ELF-1 (cell line): ENCODE measurements at places on chromosomes 11 and 22.

DNA sequence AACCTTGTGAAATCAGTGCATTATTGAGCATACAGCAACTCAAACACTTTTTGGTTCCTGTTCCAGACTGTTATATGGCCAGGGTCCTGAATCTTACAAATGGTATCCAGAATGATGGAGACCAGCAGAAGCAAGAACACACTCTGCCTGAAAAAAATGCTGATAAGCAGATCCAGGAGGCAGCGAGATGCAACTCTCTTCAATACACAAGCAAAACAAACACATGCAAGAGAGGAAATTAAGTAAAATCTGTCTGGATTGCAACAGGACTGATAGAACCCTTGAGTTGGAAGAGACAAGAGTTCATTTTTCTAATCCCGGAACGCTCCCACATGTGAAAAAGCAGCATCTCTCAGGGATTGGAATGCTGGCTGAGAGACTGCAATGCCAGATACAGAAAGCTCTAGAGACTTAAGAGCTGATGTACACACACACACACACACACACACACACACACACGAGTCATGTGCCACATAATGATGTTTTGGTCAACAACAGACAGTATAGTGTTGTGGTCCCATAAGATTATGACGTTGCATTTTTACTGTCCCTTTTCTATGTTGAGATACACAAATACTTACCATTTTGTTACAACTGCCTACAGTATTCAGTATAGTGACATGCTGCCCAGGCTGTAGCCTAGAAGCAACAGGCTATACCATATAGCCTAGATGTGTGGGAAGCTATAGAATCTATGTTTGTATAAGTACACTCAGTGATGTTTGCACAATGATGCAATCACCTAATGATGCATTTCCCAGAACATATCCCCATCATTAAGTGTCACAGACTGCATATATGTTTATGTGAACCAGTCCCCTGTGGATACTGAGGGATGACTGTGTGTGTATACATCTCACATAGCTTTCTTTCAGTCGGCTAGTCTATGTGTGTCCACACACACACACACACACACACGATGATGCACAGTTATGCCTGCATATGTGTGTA is 406.6 kb downstream of the LARGE1 start:
- no peak for DNase-seq

DNA sequence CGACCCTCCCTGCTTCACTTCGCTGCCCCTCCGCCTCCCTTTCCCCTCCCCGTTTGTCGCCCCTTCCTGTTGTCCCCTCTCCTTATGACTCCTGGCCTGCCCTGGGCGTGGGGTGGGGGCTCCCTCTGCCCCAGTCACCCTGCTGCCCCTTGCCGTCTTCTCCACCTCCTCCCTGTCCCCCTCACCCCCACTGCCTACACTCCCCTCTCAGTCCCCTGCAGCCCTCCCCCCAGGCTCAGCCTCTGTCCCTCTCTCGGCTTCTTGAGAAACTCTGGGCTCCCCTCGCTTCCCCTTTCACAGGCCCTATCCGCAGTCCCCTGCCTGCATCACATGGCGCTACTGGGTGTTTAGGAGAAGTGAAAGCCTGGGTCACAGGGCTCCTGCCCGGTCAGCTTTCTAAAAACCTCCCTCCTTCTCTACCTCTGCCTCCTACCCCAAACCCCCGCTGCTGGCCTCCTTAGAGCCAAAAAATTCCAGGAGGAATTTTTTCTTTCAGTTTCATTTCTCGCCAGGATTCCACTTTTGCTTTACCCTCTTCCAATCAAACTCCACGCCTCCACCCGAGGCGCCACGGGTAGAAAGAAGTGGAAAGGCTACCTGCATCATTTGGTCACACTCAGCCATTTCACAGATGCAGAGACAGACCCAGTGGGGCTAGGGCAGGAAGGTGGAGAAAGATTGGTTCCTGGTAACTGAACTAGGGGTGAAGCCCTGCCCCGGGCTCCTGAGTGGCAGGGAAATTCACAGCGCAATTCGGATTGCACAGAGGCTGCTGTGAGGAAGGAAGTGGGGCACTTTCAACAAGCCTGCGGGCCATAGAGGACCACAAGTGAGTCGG is at the start of gene SLC15A3:
Gene SLC15A3 (minus strand): TSS at position 273 of the 838 bp plus-strand sequence. CDS start 625 bp downstream, outside the sequence.
- peak; percentile 18 for DNase-seq

- no peak for DNase-seq
These were observed 16.1 kb downstream of the RRAS2 start for GRCh38 chr11:14342906-14343305.

- DNase-seq: peak; percentile 69
These were observed 3.4 kb downstream of the CD82 start for GRCh38 chr11:44568658-44569473.

DNA sequence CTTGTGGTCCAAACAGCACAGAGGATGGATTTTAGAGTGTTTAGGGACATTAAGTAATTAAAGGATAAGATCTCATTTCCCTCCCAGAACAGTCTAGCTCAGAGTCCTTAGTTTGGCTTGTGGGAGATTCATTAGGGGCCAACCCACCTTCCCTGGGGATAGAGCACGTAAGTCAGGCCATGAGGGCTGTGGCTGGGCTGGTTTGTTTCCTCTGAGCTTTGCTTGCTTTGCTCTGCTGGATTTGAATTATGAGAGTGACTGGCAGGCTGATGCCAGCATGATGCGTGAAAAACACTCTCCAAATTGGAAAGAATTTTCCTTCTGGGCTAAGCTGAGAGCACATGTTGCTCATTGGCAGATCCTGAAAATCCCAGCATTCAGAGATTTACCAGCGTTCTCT is 84.7 kb upstream of the HEPHL1 start:
- peak; percentile 11 for DNase-seq

- no peak for DNase-seq
These were observed 259.5 kb downstream of the BRD1 start for GRCh38 chr22:49567899-49568750.

DNA sequence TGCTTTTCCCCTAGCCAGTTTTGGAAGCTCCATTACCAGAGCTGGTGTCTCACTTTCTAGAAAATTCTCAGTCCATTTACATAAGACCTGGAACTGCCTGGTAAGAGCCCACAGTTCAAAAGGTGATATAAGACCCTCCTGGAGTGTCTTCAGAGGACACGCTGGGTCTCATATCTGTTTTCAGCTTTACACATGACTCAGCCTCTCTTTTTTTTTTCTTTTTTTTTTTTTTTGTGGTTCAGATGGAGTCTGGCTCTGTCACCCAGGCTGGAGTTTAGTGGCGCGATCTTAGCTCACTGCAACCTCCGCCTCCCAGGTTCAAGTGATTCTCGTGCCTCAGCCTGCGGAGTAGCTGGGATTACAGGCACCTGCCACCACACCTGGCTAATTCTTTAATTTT is 30.7 kb downstream of the WEE1 start:
- DNase-seq: no peak

- no peak for DNase-seq
These were observed 55.1 kb downstream of the CEP164 start for GRCh38 chr11:117382746-117383145.

DNA sequence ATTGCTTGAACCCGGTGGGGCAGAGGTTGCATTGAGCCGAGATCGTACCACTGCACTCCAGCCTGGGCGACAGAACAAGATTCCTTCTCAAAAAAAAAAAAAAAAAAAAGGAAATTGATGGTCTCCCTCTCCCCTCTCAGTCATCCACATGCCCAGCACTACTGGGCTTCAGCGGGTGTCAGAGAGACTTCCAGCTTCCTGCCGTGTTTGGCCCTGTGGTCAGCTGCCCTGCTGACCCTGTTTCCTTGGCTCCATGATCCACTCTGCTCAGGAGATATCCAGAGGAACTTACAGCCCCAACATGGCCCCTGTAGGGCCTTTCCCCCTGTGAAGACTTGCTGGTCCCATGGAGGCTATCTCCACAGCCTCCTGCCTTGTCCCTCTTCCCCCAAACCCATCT is 6.1 kb upstream of the PNPLA3 start:
- DNase-seq: no peak

DNA sequence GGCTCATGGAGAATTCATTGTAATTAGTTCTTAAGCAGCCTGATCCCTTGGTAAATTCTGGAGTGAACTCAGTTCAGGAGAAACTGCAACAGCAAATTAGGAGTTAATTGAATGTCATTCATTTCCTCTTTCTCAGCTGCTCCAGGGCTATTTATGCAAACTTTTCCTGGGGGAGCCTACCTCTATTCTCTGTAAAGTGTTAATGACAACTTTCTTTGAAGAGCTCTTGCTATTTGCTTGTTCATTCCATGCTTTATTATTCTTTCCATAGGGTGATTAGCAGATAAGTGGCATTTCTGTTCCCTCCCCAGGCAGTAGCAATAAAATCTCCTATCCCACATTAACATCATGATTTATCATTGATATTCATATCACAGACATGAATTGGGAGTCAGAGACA is 267.6 kb upstream of the DDI1 start:
- DNase-seq: peak; percentile 7

DNA sequence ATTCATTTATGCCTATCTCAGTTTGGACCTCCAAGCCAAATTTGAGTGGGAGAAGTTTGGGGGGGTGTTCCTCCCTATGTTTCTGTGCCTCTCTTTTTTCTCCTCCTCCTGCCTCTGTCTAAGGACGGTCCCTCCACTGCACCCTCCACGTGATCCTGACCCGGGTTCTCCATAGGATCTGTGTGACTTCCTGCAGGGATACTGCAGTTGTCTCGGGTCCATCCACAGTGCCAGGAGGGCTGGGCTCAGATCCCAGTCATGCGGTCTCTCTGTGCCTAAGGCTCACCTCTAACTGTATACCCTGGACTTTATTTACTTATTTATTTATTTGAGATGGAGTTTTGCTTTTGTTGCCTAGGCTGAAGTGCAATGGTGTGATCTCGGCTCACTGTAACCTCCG is 1354.5 kb downstream of the BRD1 start:
- DNase-seq: no peak

DNA sequence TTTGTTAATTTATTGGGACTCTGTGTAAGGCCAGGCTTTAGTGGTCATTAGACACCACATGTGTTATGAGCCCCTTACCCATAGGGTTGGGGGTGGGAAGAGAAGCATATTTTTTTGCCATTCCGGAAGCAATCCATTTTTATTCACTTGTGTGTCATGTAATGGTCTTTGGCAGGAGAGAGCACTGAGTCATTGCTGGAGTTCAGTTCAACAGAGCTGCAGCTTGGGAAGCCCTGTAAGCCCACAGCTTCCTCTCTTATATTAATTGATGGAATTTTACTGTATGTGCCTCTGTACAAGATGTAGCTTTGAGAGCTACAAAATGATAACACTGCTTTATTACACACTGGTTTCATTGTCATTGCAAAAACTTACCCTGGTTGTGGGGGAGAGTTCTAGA is 177.3 kb upstream of the SORL1-AS1 start:
- no peak for DNase-seq

DNA sequence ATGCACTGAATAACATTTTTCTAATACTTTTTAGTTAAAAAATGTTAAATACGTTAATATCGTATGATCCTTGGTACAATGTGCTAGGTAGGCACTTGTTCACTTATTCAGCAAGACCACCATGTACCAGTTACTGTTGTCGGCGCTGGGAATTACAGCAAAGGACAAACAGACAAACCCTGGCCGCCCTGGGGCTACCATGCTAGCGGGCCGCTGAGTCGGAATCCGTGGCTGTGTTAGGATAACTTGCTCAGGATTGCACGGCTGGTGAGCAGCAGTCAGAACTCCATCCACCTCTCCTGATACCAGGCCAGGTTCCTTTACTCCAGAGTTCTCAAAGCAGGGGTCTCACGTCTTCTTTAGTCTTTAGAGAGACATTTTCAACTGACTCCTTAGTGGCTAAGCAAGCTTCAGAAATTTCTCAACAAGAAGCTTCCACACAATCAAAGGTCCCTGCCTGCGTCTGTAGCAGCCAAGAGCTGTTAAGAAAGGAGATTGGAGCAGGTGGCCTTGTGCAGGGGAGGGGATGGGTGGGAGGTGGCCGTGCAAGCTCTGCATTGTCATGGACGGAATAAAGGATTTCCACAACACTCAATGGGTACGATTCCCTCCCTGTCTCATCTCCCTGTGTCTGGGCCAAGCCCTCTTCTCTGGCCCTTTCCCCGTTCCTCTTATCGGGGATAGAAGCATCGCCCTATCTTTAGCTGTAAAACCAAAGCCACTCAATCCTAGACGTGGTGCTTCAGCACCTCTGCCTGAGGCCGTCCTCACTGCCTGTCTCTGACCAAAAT is 39.8 kb upstream of the NNMT start:
- peak; percentile 64 for DNase-seq

GRCh38 chr11:29173660-29174062 is 843.2 kb downstream of the KCNA4 start:
- no peak for DNase-seq

DNA sequence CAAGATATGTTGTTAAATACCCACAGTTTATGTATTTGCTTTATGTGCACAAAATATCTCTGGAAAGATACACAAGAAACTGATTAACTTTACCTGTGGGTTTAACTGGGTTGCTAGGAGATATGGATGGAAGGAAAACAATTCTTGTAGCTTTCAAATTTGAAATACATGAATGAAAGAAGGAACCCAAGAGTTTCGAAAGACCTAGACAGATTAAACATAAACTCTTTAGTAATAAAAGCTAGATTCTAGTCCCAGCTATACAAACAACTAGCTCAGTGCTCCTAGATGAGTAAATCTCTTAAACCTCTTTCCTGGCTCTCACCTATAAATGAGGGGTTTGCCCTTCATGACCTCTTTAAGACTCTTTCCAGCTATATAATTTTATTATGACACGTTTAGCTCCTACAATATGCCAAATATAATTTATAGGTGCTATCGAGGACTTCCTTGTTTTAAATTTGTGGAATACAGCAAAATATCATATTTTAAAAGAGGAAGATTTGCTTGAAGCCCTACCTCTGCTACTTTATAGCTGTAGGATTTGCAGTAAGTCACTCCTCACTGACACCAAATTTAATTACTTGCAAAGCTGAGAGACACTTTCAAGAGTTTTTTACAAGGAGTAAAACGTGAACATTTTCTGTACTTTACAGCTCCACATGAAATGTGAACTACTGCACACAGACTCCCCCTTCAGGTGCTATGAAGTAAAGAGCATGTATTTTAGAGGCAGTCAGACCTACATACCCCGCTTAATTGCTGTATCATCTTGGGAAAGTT is 50.7 kb downstream of the RRAS2 start:
- DNase-seq: no peak

DNA sequence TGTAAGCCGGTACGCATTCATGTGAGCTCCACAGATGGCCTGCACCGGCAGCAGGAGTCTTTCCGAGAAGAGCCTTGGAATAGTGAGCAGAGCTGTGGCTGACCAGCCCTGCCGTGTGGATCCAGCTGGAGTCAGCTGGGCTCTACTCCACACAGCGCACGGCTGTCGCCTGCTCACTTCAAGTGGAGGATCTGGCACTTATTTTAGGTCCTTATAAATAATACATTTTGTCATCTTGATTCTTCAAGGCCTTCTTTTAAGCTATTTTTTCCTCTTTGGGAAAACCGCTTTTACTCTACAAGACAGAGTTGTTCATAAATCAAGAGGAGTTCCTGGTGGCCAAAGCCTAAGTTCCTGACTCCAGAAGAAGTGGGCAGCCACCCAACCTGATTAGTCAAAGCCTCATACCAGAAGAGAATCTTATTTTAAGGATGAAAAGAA is 93.8 kb downstream of the KCNC1 start:
- DNase-seq: no peak
